AG09309 (cell line): ENCODE measurements at places on chromosomes 4 and X.

GRCh38 chr4:168585168-168586091, 88.6 kb downstream of the PALLD start:
- DNase-seq = peak; percentile 47

DNA sequence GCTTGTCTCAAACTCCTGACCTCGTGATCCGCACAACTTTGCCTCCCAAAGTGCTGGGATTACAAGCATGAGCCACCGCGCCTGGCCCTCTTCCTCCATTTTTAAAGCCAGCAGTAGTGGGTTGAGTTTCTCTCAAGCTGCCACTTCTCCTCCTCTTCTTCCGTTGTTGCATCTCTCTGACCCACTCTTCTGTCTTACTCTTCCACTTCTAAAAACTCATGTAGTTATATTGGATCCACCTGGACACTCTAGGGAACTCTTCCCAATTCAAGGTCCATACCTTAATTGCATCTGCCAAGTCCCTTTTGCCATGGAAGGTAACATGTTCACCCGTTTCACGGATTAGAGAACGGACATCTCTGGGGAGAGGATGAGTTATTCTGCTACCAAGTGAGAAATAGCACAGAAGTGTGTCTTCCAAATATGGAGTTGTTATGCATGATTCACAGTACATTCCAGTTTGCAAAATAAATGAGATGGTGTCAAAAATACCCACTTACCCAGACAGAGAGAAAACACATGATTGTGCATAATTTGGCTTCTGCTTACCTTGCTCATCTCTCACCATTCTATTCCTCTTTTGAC, 51.8 kb downstream of the GBA3 start:
- no peak for DNase-seq

GRCh38 chrX:20374450-20374849, 107.7 kb upstream of the RPS6KA3 start:
- DNase-seq = no peak

GRCh38 chrX:69077895-69078455, 87.3 kb downstream of the PJA1 start:
- DNase-seq = no peak

DNA sequence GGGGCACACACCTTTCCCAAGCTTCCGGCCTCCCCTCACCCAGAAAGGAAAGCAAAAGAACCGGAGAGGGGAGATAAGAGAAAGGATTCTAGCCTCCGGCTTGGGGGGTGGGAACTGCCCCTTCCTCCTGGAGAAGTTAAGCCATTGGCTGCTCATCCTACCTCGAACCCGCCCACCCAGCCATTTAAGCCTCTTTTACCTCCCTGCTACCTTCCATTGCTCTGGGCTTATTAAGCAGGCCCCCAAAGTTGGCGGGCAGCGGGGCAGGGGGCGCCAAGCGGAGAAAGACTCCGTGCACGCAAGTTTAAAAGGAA, 2.3 kb downstream of the MAML3 start:
- DNase-seq = no peak

- DNase-seq = no peak
Measured at GRCh38 chr4:145639186-145639698, 20.1 kb downstream of the MMAA start.

DNA sequence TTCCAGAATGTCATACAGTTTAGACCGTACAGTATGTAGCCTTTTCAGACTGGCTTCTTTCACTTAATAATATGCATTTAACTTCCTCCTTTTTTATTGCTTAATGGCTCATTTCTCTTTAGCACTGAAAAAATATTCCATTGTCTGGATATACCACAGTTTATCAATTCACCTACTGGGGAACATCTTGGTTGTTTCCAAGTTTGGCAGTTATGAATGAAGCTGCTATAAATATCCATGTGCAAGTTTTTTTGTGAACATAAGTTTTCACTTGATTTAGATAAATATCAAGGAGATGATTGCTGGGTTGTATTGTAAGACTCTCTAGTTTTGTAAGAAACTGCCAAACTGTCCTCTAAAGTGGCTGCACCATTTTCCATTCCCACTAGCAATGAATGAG, 375.5 kb downstream of the PCDH18 start:
- DNase-seq = no peak

DNA sequence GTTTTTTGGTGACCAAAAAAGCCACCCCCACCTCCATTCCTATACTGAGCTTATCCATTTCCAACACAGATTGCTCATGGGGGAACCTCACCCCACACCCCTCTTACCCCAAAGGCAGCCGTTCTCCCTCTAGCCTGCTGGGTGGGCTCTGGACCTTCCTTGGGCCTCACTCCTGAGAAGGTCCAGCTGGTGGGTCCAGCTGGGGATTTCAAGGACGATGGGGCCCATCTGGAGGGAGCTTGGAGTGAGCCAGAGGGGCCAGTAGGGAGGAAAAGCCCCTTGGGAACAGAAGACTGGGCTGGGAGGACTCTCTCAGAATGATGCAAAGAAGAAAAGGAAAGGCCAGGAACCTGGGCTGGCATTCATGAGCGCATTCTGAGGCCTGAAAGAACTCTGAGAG, 42.0 kb upstream of the PJA1 start:
- DNase-seq = no peak

- no peak for DNase-seq
Measured at GRCh38 chr4:54813674-54814073, 155.9 kb downstream of the KIT start.

DNA sequence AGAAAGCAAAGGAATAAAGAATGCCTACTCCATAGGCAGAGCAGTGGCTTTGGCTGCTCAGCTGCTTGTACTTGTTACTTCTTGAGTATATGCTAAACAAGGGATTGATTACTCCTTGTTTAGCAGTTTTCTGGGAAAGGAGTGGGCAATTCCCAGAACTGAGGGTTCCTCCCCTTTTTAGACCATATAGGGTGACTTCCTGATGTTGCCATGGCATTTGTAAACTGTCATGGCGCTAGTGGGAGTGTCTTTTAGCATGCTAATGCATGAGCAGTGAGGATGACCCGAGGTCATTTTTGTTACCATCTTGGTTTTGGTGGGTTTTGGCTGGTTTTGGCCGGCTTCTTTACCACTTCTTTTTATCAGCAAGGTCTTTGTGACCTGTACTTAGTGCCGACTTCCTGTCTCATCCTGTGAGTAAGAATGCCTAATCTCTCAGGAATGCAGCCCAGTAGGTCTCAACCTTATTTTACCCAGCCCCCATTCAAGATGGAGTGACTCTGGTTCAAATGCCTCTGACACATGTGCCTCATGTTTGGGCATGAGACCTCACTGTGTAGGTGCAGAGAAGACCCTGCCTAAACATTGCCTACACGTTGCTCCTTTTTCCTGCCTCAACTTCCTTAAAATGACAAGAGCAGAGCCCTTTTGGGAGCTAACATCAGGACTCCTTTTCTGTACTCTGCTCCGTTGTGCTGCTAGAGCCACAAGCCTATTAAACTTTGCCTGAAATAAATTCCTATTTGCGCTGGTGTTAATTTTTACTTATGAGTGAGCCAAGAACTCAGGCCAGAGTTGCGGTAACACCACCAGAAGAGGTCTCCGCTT, 21.0 kb upstream of the UBA6 start:
- DNase-seq = no peak
